Pons (tissue), 1 donor: ENCODE measurements at places on chromosomes 5 and 9.

GRCh38 chr9:15306757-15307522, at the start of gene TTC39B:
Gene TTC39B, minus strand, starts transcription at chr9:15307216. Its CDS starts 91 bp downstream, at chr9:15307125.
- peak; percentile 81 for DNase-seq

DNA sequence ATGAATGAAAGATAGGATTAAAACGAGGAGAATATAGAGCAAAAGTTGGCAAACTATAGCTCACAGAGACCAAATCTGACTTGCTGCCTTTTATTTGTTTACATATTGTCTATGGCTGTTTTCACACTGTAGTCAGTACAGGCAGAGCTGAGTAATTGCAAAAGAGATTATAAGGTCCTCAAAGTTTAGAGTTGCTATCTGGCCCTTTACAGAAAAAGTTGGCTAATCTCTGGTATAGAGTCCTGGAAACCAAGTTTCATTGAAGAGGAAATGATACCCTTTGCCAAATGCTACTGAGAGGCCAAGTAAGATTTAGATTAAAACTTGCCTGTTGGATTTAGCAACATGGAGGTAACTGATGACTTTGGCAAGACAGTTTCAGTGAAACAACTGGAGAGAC, 36.0 kb downstream of the LYRM7 start:
- no peak for DNase-seq

- DNase-seq: no peak
Measured at GRCh38 chr5:102666164-102666946, 88.8 kb upstream of the PAM start.

DNA sequence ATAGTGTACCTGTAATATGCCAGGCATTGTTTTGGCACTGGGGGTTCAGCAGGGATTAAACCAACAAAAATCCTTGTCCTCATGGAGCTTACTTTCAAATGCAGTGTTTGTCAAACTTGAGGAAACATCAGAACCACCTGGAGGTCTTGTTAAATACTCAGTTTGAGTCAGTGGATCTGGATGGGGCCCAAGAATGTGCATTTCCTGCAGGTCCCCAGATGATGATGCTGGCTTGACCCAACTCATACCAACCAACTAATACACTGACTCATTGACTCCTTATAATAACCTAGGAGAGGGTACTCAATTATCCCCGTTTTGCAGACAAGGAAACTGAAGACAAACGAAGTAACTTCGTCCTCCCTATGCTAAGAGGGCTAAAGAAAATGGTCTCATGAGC, 11.3 kb downstream of the WWC1 start:
- DNase-seq: no peak

DNA sequence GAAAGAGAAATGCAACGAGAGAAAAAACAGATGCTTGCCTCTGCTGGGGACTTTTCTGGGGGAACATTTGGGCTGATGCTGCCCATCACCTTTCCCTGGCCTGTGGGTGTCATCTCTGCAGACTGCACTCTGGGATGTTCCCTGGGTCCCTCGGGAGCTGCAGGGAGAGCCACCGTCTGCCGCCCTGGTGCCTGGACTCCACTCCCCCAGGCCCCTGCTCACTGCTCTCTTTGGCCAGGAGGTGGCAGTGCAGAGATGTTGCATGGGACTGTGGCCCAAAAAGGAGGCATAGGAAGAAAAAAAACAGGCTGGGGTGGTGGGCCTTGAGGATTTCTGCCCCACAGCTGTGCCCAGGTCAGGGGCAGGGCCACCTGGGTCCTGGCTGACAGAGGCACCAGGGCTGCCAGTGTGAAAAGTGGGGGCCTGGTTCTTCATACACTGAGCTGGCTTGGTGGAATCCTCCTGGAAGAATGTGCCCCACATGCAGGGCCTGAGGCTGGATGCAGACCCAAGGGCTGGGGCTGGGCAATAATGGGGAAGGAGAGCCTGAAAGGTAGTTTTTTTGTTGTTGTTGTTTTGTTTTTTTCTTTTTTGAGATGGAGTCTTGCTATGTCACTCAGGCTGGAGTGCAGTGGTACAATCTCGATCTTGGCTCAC, 353.6 kb downstream of the SLIT3 start:
- peak; percentile 38 for DNase-seq
